Kidney tubule cell (primary cell): ENCODE measurements at places on chromosomes 11 and 22.
A peak's percentile ranks its signal among the peaks of the same experiment; 100 is the strongest.

GRCh38 chr22:46111645-46112306, 38.5 kb upstream of the PPARA start:
- no peak for DNase-seq

DNA sequence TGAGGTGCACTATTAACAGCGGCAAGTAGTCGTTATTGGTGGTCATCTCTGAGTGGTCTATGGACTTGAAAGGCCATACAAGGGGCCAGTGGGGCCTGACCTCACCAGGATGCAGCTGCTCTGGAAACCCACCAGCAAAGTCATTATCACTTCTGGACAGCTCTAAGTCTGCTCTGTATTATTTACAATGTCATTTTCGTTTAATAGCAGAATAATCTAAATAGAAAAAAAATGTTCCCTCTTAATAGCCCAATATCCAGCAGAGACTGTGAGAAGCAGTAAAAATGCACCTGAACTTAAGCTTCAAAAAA, 85.0 kb upstream of the EED start:
- DNase-seq: no peak

DNA sequence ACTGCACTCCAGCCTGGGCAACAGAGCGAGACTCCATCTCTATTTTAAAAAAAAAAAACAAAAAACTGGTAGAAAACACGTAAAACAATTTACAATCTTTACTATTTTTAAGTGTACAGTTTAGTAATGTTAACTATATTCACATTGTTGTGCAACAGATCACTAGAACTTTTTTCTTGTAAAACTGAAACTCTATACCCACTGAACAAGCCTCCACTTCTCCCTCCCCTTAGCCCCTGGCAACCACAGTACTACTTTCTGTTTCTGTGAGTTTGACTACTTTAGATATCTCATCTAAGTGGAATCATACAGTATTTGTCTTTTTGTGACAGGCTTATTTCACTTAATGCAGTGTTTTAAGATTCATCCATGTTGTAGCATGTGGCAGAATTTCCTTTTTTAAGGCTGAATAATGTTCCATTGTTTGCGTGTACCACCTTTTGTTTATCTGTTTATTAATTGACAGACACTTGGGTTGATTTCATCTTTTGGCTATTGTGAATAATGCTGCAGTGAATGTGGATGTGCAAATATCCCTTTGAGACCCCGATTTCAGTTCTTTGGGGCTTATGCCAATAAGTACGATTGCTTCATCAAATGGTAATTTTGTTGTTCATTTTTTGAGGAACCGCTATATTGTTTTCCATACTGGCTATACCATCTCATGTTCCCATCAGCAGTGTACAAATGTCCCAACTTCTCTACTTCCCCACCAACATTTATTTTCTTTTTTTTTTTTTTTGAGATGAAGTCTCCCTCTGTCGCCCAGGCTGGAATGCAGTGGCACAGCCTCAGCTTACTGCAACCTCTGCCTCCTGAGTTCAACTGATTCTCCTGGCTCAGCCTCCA, 11.0 kb downstream of the DDB2 start:
- no peak for DNase-seq

- peak; percentile 29 for DNase-seq
These were observed 504.2 kb downstream of the SOX6 start for GRCh38 chr11:15852179-15852578.

GRCh38 chr11:110858547-110858921, 146.3 kb upstream of the ARHGAP20 start:
- DNase-seq: peak; percentile 33

DNA sequence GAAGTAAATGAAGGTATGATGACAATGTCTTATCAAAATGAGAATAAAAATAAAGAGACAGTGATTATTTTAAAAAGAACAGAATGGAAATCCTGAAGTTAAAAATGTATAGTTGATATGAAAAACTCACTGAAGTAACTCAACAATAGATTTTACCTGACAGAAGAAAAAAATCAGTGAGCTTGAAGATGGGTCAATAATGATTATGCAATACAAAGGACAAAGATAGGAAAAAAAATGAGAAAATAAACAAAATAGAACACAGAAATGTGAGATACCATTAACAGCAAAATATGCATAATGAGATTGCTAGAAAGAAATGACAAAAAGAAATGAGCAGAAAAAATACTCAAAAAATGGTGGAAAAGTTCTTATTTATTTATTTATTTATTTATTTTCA, 19.1 kb upstream of the APLNR start:
- no peak for DNase-seq

DNA sequence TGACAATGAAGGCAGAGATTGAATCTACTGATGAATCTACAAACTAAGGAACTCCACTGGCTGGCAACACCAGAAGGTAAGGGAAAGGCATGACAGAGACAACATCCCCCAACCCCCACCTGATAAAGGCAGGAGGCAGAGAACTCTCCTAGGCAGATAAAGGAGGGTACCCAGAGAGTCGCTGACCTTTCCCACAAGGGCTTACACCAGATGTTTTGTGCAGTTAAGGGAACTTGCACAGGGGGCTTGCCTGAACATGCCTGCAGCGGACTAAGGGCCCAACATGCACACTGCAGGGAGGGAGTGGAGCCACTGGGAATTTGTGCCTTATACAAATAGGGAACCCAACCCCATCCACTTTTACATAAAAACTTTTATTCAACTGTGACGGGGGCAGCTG, 1996.9 kb upstream of the RAG2 start:
- no peak for DNase-seq

DNA sequence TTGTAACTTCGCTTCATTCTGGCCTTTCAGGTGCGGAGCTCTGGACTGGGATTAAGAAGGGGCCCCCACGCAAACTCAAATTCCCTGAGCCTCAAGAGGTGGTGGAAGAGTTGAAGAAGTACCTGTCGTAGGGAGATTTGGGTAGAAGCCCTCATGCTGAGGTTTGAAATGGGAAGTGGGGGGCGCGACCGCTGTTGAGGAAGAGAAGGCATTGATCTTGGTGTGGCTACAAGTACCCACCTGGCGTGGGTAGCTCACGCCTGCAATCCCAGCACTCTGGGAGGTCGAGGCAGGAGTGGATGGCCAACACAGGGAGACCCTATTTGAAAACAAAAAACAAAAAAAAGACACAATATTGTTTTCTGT, 779 bp downstream of the SELENOH start:
- no peak for DNase-seq

GRCh38 chr11:38252620-38253019, 1654.6 kb upstream of the RAG2 start:
- DNase-seq: no peak

DNA sequence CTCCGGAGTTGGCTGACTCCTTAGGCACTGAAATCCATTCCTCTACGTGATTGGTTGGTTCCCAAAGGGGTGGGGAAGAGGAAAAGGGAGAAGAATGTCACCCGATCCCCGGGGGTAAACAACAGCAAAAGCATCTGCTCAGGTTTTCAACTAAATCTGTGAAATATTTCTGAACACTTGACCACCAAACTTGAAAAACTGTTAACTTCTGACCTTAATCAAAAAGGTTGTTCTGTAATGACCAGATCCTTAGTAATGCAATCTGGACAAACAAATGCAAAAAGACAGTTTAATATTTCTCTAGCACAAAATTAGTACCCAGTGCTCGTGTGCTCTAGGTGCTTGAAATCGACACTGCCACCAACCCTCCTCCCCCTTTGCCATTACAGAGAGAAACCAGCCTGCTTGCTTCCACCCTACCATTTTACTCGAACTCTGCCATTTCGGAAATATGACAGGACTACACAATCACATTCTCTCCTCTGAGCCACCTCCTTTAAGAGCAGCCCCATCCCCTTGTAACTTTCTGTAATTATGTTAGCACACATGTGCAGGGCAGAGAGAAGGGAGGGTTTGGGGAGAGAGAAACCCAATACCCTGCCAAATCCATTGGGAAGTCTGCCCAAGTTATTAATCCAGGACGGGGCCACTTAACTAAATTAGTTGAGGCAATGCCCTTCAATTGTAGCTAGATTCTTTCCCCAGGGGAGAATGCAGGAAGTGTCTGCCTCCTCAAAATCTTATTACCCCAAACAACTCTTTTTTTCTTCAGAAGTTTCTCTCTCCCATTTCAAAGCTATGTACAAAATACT, 113.8 kb downstream of the RBFOX2 start:
- DNase-seq: peak; percentile 88

GRCh38 chr22:33296941-33297340, 238.8 kb upstream of the SYN3 start:
- no peak for DNase-seq

DNA sequence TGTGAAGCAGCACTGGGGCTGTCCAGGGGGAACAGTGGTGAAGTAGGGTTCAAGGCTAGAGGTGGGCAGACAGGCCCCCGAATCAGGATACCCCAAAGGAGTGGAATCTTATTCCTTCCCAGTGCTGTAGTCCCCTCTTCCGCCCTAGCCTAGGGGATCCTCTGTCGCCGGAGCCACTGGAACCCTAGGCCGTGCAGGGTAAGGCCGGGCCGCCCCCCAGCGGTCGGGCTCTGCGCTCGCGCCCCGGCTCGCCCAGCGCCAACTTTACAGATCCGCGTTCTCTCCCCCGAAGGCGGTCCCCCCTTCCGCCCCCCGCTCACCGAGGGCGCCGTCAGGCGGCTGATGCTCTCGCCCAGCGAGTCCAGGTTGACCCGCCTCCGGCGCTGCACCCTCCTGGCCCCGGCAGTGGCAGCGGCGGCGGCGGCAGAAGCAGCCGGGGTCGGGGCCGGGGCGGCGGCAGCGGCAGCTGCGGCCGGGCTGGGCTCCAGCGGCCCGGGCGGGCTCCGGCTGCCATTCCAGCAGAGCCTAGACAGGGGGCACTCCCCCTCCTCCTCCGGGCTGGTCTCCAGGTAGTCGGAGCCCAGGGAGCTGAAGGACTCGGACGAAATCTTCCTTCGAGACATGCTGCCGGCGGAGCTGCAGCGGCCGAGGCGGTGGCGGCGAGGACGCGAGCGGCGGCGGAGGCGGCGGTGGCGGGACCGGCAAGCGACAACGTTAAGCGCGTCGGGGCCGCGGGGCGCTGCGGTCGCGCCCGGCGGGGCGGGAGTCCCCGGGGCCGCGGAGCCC, 650 bp downstream of the GUCY1A2 start:
- DNase-seq: peak; percentile 51

- peak; percentile 55 for DNase-seq
These were observed 79.7 kb upstream of the SHISAL1 start for GRCh38 chr22:44392446-44392921.

- DNase-seq: peak; percentile 49
These were observed 19.2 kb downstream of the PIM3 start for GRCh38 chr22:49979587-49980264.

- no peak for DNase-seq
These were observed 129.4 kb downstream of the SBF2 start for GRCh38 chr11:10164621-10165020.

GRCh38 chr11:63142459-63142858, 1.6 kb downstream of the SLC22A24 start:
- no peak for DNase-seq

DNA sequence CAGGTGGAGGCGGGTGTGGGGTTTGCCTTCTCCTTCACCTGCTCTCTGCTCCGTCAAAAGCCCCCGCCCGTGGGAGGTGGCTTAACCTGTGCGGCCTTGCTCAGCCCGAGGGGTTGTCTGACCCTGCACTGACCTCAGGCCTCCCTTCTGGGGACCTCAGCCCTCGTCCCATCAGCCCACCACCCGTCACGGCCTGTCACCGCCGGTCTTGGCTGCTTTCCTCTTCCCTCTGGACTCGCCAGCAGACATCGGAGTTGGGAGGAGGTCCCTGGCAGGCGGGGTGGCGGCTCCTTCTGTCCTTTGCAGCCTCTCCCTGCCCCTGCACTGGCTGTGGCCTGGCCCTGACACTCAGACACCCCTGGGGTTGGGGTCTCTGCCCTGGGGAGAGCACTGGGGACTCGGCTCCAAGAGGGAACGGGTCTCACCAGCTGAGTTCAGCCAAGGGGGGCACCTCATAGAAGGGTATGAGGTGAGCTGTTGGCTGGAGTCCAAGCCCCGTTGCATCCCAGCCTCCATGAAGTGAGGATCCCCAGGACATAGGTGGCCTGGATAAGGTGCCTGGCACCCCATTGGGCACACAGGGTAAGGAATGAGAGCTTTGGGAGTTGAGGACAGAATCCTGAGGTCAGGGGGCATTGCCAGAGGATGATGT, 999.6 kb downstream of the BRD1 start:
- DNase-seq: no peak

- no peak for DNase-seq
These were observed 66.1 kb downstream of the SLC36A4 start for GRCh38 chr11:93131709-93132108.

GRCh38 chr22:37267661-37268413, 14.5 kb upstream of the CYTH4 start:
- DNase-seq: no peak

- no peak for DNase-seq
These were observed 1396.2 kb upstream of the TENM4 start for GRCh38 chr11:80837051-80837450.

- peak; percentile 99 for DNase-seq
These were observed at the start of the genes PI4KA and SNAP29 for GRCh38 chr22:20858615-20859416. Gene PI4KA (minus strand): TSS chr22:20858811. CDS start chr22:20858725, 86 bp downstream. Gene SNAP29 (plus strand): TSS chr22:20859007. CDS start chr22:20859111, 104 bp downstream.

GRCh38 chr11:35265755-35266454, 126.9 kb downstream of the CD44 start:
- no peak for DNase-seq

- no peak for DNase-seq
These were observed 1.7 kb upstream of the CABIN1 start for GRCh38 chr22:24009227-24010017.

DNA sequence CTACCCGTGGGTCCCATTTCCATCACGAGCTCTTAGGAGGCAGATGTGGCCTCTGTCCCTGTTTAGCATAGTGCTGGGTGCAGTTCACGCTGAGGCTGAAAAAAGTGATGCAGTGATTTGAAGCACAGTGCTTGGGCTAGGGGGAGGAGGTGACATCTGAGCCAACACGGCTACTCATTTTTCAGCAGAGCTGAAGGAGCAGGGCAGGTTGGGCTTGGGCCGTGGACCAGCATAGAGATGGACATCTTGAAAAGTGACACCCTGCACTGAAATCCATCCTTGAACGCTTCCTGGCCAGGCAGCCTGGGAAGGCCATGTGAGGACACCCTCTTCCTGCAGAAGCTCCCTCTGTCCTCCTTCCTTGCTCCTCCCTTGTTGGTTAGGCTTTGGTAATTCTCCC, 66.4 kb downstream of the ADAMTS15 start:
- no peak for DNase-seq

- DNase-seq: peak; percentile 88
These were observed 89.0 kb upstream of the PARVA start for GRCh38 chr11:12288212-12288930.

GRCh38 chr22:38412435-38413084, 42.4 kb downstream of the KCNJ4 start:
- DNase-seq: peak; percentile 22

DNA sequence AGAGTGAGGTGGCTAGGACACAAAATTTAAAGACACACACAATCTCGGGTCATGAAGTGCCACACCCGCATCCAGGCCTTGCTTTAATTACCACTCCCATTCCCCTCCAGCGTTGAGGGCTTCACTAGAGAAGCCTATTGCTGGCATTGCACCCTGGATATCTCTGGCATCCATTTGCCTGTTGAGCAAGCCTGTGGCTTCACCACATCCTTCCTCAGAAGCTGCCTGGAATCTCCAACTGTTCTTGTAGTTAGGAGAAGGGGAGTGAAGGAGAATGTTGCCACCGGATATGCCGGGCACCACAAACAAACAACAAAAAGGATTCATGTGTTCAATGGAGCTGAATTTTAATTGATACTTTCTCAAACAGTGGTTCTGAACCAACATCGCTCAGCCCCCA, 34.4 kb upstream of the RCN1 start:
- DNase-seq: no peak
